Endodermal cell (in vitro differentiated cells): ENCODE measurements at places on chromosomes 16 and 17.

DNA sequence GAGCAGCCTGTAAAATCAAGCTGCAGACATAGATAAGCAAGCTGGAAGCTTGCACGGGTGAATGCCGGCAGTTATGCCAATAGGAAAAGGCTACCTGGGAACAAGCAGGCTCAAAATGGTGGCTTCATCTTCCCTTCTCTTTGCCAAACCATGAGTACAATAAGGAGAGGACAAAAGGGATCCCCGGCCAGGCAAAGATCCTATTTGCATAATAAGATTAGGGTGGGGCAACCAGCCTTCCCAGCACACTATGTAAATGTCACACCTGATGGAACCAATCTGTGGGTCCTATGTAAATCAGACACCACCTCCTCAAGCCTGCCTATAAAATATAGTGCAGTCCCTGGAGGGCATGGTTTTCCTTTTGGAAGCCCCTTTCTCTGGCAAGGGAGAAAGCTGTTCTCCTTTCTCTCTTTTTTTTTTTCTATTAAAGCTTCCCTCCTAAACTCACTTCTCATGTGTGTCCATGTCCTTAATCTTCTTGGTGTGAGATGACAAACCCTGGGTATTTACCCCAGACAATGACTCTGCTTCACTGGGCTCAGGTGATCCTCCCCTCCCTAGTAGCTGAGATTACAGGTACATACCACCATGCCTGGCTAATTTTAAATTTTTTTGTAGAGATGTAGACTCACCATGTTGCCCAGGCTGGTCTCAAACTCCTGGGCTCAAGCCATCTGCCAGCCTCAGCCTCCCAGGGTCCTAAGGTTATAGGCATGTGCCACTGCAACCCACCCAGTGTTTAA is 44.2 kb downstream of the PSMD12 start:
- H3K4me1 ChIP-seq: no peaks in the 10 kb centered on the region
- peak; percentile 92 for DNase-seq
- no peak overlapping the region for H3K27ac ChIP-seq
- H3K27me3 ChIP-seq: no peaks in the 10 kb centered on the region

GRCh38 chr17:32281011-32281451 is 15.4 kb downstream of the RHBDL3 start:
- peak overlapping the region; percentile 93 for H3K27ac ChIP-seq
- H3K4me1 ChIP-seq: peaks cover 5% of the 10 kb centered on the region
- no peaks in the 10 kb centered on the region for H3K36me3 ChIP-seq
- H3K27me3 ChIP-seq: no peaks in the 10 kb centered on the region
- DNase-seq: peak; percentile 78

DNA sequence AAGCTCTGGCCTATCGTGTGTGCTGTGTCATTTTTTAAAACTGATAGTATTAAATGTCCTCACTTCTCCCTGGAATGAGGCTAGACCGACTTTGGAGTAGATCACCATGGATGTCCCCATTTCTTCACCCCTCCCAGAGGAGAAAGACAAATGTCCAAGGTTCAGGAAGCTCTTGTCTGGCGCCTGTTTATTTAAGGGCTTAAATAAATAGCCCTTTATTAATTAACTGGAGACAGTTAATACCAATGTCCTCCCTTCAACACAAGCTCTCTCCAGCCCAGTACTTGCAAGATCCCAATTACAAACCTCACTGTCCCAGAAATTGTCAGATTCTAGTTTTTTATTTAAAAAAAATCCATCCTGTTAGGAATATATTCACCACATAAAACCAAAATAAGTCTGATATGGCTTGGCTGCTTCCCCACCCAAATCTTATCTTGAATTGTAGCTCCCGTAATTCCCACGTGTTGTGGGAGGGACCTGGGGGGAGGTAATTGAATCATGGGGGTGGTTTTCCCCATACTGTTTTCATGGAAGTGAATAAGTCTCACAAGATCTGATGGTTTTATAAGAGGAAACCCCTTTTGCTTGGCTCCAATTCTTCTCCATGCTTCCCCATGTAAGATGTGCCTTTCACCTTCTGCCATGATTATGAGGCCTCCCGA is 344.4 kb downstream of the SHISA9 start:
- no peaks in the 10 kb centered on the region for H3K36me3 ChIP-seq
- peaks cover 9% of the 10 kb centered on the region for H3K4me1 ChIP-seq
- H3K27ac ChIP-seq: no peak overlapping the region
- DNase-seq: no peak
- peak overlapping the region; percentile 13 for H3K4me3 ChIP-seq
- no peaks in the 10 kb centered on the region for H3K27me3 ChIP-seq

DNA sequence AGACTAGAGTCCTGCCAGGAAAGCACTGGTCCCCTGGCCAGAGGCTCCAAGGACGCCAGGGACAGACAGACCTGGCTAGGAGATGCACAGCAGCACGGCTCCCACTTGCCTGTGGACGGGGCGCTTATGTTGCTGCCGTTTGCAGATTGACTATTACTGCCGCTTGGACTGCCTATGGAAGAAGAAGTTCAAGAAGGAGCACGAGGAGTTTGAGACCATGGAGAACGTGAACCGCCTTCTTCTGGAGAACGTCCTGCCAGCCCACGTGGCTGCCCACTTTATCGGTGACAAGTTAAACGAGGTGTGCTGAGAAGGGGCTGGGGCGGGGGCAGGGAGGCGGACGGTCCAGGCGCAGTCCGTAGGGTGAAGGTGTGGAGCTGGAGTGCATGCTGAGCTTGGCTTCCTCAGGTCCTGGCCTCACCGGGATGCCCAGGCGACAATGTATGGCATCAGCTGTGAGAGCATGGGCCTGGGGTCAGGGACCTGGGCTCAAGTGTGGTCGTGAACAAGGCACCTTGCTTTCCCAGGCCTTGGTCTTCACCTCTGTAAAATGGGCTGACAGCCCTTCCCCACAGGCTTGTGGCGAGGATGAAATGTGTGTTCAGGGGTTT is 45.6 kb downstream of the ADCY7 start:
- peak; percentile 50 for DNase-seq
- no peak overlapping the region for H3K27ac ChIP-seq
- H3K36me3 ChIP-seq: peaks cover 42% of the 10 kb centered on the region
- H3K27me3 ChIP-seq: no peaks in the 10 kb centered on the region
- peaks cover 34% of the 10 kb centered on the region for H3K4me1 ChIP-seq

- H3K4me1 ChIP-seq: no peaks in the 10 kb centered on the region
- peak overlapping the region; percentile 64 for H3K27ac ChIP-seq
- peaks cover 13% of the 10 kb centered on the region for H3K27me3 ChIP-seq
- no peak for DNase-seq
- no peak overlapping the region for H3K4me3 ChIP-seq
Measured at GRCh38 chr16:55372792-55373488, 48.9 kb downstream of the IRX6 start.

GRCh38 chr17:56121191-56122051 is 31.9 kb upstream of the ANKFN1 start:
- no peak overlapping the region for H3K4me3 ChIP-seq
- no peaks in the 10 kb centered on the region for H3K27me3 ChIP-seq
- no peaks in the 10 kb centered on the region for H3K4me1 ChIP-seq
- no peak for DNase-seq
- H3K36me3 ChIP-seq: no peaks in the 10 kb centered on the region

- H3K27ac ChIP-seq: no peak overlapping the region
- H3K4me3 ChIP-seq: no peak overlapping the region
- H3K36me3 ChIP-seq: no peaks in the 10 kb centered on the region
- H3K27me3 ChIP-seq: no peaks in the 10 kb centered on the region
- DNase-seq: peak; percentile 68
Measured at GRCh38 chr17:14268264-14268663, 31.6 kb upstream of the CDRT15 start.

GRCh38 chr17:40122999-40123810 is 1.4 kb downstream of the MSL1 start:
- no peaks in the 10 kb centered on the region for H3K4me1 ChIP-seq
- DNase-seq: peak; percentile 92
- peaks cover 23% of the 10 kb centered on the region for H3K27me3 ChIP-seq
- peaks cover 26% of the 10 kb centered on the region for H3K36me3 ChIP-seq

DNA sequence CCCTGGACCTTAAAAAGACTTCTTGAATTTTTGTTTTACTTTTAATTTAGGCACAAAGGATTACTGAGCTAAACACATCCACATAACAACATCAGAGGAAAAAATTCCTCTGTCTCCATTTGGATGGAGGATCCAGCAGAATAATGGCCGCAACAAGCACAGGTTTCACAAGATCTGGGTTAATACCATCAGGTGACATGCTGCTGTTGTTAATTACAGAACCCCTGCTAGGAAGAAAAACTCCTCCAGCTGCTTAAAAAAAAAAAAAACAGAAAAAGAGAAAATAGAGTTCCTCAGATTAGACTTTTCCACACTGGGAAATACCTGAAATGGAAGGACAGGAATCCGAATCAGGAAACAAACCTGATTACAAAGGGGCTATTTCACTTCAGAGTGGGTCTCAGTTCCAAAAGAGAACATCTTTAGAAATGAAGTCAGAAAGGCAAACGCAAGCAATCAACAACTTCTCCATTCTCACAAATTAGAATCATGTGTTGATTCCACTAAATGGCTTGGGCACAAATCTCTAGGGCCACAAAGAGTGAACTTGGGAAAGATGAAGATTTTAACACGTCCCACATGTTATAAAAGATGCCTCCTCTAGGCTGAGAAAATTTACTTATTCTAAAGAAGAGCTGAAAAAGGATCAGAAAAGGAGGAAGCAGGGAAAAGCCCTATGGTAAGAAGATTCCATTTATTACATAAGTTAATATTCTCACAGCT is 44.0 kb downstream of the SPOP start:
- H3K27me3 ChIP-seq: no peaks in the 10 kb centered on the region
- no peak overlapping the region for H3K27ac ChIP-seq
- peaks cover 11% of the 10 kb centered on the region for H3K4me1 ChIP-seq
- DNase-seq: no peak

- H3K4me1 ChIP-seq: no peaks in the 10 kb centered on the region
- H3K27me3 ChIP-seq: no peaks in the 10 kb centered on the region
- no peak overlapping the region for H3K27ac ChIP-seq
- no peak for DNase-seq
- no peaks in the 10 kb centered on the region for H3K36me3 ChIP-seq
Measured at GRCh38 chr17:62975206-62975605, 9.2 kb downstream of the TANC2 start.

- H3K36me3 ChIP-seq: no peaks in the 10 kb centered on the region
- no peak overlapping the region for H3K27ac ChIP-seq
- H3K27me3 ChIP-seq: no peaks in the 10 kb centered on the region
- no peak overlapping the region for H3K4me3 ChIP-seq
- no peak for DNase-seq
- no peaks in the 10 kb centered on the region for H3K4me1 ChIP-seq
Measured at GRCh38 chr17:58421711-58422110, 4.4 kb upstream of the RNF43 start.

DNA sequence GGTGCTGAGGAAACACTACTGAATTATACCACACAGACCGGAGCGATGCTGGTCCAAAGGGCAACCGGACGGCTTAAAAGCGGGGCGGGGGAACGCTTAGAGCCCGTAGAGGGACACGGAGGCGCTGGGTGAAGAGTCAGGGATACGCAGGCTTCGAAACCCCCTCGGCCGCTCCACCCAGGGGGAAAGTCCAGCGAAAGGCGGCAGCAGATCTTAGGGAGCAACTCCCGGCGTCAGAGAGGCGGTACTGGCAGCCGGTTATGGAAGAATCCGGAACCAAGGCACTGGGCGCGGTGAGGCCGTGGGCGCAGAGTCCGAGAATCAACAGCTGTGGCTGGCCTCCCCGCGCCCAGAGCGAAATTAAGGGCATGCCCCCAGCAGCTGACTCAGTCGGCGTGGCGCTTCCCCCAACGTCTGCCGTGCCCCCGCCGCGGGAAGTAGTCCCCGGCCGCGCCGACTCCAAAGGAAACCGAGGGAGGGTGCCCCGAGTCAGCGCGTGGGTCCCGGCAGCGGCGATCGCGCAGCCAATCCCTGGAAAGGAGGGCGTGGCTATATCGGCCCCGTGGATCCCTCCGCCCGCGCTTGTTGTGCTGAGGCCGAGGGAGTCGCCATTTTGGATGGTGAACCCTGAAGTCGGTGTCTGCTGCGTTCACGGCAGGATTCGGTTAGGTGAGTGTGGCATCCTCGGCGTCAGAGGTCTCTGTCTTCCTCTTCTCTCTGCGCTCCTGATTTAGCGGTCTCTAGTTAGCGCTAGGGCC is at the start of gene IST1:
TSS of gene IST1 (plus strand) at position 611 of the 758 bp plus-strand sequence. CDS start 20,110 bp downstream, outside the sequence.
- H3K27ac ChIP-seq: peak within 1 kb of the TSS; percentile 94
- H3K4me1 ChIP-seq: no peaks in the 10 kb centered on the region
- DNase-seq: peak; percentile 98
- H3K36me3 ChIP-seq: peaks cover 19% of the 10 kb centered on the region

DNA sequence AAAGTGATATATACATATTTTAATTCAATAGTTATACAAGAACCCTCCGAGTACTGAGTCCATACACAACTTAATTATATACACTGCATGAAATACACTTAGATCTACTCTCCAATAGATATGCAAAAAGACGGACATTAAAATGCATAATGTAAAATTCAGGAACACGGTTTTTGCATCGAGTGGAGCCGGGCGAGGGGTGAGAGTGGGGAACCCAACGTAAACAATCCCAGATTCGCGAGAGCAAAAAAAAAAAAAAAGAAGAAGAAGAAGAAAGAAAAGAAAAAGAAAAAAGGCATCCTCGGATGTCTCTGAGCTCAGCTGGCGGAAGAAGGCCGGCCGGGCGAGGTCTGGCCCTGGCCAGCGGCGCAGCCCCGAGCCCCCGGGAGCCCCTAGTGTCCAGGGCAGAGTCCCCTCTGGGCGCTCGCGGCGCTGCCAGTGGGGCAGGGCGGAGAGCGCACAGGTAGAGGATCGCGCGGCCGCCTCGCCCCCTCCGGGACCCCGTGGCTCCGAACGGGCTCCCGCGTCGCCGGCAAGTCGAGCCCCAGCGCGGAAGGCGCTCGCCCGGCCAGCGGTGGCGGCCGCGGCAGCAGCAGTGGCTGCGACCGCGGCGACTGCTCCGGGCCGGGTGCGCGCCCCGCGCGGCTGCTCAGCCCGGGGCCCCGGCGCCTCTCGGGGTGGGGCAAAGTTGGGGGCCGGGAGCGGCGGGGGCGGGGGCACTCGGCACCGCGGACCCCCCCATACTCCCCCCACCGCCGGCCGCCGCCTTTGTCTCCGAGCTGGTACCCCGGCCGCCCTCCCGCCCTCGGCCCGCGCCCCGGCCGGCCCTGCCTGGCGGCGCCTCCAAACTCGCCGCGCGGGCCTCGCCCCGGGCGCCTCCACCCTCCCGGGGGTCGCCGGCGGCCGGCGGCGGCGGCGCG is 9.6 kb upstream of the ZFHX3 start:
- H3K36me3 ChIP-seq: no peaks in the 10 kb centered on the region
- H3K4me3 ChIP-seq: peak overlapping the region; percentile 62
- no peak overlapping the region for H3K27ac ChIP-seq
- peaks cover 6% of the 10 kb centered on the region for H3K4me1 ChIP-seq

GRCh38 chr17:68972119-68972704 is 17.0 kb upstream of the ABCA8 start:
- no peaks in the 10 kb centered on the region for H3K27me3 ChIP-seq
- no peak overlapping the region for H3K4me3 ChIP-seq
- no peak for DNase-seq
- H3K4me1 ChIP-seq: no peaks in the 10 kb centered on the region
- H3K27ac ChIP-seq: no peak overlapping the region

- H3K4me1 ChIP-seq: no peaks in the 10 kb centered on the region
- H3K27me3 ChIP-seq: no peaks in the 10 kb centered on the region
- H3K36me3 ChIP-seq: peaks cover 40% of the 10 kb centered on the region
- H3K4me3 ChIP-seq: no peak overlapping the region
- no peak overlapping the region for H3K27ac ChIP-seq
Measured at GRCh38 chr16:307691-308312, 24.8 kb downstream of the PDIA2 start.
